Stimulated activated CD8-positive, alpha-beta memory T cell treated with anti-CD3 and anti-CD28 coated beads, Interleukin-2, amount 100 ng/mL, for 1 hour (primary cell): ENCODE measurements at places on chromosomes 7 and 10.

GRCh38 chr10:24652381-24652957, 71.2 kb downstream of the ARHGAP21 start:
- DNase-seq = no peak

- DNase-seq = no peak
Observed at GRCh38 chr7:128727239-128727638, 11.9 kb upstream of the CALU start.

GRCh38 chr7:8060241-8060640, 91.6 kb downstream of the GLCCI1 start:
- DNase-seq = no peak

GRCh38 chr7:150329331-150330120, 6.2 kb upstream of the ACTR3C start:
- DNase-seq = no peak

- DNase-seq = no peak
Observed at GRCh38 chr7:49860293-49860692, 86.9 kb downstream of the VWC2 start.

DNA sequence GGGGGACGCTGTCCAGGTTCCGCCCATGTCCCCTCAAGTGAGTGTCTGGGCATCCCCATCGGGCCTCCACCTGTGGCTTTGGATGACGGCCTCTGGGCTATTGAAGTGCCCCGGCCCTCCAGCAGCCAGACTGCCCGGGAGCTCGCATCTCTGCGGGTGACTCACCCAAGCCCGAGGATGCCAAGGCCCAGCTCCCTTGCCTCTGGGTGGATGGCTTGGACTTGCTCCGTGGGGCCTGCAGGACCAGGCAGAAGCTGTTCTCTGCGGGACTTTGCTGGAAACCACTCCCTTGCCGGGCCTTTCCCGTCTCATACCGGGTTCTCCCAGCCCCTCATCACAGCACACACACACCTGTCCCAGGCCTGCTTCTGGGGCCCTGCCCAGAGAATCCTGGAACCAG, 22.4 kb downstream of the DPYSL4 start:
- no peak for DNase-seq

GRCh38 chr7:120740348-120740747, 117.6 kb downstream of the TSPAN12 start:
- no peak for DNase-seq

- DNase-seq = no peak
Observed at GRCh38 chr10:62916141-62916603, 100.0 kb upstream of the EGR2 start.

GRCh38 chr10:132270721-132271457, 36.9 kb downstream of the STK32C start:
- DNase-seq = no peak

DNA sequence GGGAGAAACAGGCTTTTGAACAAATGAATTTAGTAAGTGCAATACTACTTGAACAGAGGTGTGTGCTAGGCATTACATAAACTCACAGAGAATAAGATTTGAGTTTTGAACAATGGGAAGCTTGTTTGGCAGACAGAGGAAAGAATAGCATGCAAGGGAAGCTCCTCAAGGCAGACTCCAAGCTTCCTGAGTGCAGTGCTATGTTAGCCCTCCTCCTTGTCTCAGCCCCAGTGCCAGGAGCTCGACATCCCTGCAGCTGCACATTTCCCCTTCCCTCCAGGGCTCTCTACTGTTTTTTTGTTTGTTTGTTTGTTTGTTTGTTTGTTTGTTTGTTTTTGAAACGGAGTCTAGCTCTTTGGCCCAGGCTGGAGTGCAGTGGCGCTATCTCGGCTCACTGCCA, 237.5 kb downstream of the IPMK start:
- DNase-seq = no peak

GRCh38 chr10:48306265-48306869, at the start of gene MAPK8:
TSS of gene MAPK8 (plus strand) at chr10:48306677. CDS start at chr10:48401661, 94,984 bp downstream.
- peak; percentile 86 for DNase-seq

DNA sequence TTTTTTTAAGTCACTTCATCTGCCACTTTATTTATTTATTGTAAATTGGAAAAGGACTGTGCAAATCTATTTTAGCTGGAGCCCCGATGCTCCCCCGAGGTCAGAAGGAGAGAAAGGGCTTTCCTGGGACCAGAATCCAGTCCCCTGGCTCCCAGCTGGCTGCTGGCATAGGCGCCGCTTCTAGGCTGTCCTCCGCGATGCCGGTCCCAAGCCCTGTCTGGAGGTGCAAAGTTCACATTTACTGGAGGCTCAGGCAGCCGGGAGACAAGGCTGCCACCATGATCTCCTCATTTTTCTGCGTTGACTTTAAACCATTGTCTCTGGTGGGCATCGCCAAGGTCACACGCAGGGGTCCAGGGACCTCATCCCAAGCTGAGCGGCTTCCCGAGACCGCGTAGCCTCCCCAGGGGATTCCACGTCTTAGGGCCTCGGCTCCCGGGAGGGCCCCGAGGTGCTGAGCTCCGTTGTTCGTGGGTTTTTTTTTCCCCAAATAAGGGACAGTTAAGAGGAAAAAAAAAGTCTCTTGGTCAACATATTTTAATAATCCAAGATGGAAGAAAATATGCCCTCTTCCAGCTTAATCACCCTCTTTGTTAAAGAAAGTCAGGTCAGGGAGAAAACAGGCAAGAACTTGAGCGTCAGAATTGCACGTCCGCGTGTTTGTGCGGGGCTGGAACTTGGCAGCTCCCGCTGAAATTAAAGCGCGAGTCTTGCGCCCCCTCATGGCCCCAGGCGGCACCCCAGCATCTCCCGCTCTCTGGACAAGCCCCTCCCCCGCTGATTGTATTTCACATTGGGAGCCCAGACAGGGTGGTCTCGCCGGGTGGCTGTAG, 11.9 kb downstream of the RGR start:
- no peak for DNase-seq

- no peak for DNase-seq
Observed at GRCh38 chr10:70672165-70673042, at the start of gene ADAMTS14. TSS of gene ADAMTS14 (plus strand) at chr10:70672506. CDS start at chr10:70672803, 297 bp downstream.

DNA sequence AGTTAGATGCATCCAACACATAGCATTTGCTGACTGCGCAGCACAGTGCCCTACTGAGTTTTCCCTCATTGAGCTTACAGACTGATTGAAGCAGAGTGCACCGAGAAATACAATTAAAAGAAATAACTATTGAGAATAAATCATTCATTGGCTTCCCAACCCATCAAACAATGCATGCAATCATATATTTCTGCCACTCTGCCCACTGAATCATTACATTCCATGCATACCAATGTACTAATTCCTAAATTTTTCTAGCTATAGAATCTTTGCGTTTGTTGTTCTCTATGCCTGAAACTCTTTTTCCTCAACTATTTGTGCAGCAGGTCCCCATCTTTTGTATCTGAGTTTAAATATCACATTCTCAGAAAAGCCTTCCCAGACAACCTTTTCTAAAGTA, 783.8 kb downstream of the SORCS1 start:
- no peak for DNase-seq

- no peak for DNase-seq
Observed at GRCh38 chr10:60346661-60347060, 43.0 kb downstream of the ANK3 start.

DNA sequence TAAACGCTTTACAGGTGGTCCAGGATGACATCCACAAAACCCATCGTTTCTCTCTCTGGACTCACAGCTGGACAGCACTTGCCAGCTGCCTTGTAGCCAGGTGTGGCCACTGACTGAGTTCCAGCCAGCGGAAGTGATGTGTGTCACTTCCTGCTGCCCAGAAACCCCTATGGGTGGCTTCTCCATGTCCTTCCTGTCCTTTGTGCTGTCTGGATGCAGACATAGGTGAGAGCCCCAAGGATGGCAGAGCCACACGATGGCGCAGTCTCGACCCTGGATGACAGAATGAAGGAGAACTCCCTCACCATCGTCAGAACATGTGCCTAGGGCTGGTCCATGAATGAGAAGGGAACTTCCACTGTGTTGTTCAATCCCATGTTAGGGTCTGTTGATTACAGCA, 22.1 kb downstream of the NMT2 start:
- no peak for DNase-seq

- no peak for DNase-seq
Observed at GRCh38 chr10:21297603-21298383, 227.7 kb downstream of the SKIDA1 start.

DNA sequence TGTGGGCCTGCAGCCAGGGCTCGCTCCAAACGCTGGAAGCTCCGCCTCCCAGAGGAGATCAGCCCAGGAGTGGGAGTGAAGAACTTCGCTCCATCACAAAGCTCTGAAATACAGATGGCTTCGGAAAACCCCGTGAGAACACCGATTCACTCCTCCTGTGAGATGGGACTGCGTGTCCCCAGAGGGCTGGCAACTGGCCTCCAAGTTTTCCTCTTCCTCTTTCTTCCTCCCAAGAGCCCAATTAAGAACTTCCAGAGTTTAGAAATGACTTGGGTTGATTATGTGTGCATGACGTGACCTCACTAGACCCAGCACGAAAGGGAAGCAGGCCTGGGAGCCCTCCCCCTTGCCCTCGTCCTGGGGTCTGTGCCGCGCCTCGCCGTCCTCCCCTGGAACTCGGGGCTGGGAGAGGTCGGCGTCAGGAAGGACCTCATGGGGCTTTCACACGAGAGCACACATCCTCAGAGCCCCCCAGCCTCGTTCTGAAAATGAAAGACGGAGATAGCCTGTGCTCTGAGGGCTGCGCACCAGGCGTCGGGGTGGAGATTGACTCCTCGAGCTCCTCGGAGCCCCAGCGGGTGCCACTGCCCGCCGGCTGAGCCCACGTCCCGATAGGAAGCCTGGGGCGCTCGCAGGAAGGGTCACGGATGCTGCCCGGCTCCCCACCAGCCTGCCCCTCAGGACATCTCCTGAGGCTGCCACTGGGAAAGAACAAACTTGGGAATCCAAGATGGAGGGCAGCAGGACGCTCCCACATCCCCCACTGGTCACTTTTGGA, 37.8 kb downstream of the PTPRN2 start:
- no peak for DNase-seq

DNA sequence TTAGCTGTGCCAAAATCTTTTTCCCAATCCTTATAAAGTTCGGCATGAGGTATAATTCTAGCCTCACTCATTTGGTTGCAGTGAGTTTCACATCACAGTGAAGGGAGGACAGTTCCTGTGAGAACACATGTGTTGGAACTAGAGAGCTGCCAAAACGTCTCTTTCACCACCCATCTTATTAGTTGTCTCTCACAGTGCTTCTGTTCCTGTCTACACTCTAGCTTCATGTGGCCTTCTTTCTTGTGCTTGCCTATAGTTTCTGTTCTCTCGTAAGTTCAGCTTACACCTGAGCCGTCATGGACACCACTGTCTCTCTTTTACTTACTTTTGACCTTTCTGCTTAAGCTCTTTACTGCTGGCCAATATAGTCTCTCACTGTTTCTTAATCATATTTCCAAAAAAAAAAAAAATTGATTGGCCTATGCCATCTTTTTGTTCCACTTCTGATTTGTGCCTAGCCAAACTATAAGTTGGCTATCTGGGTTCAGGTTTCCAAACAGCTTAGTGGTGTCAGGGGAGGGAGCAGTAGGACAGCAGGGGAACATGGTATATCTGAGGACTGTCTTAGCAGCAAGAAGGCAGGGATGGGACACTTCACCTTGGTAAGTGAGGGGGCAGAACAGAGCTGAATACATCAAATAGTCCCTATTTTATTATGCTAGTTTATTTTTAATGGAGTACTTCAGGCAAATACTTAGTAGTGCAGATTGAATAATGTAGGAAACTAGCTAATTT, 38.0 kb downstream of the ZNRF2 start:
- no peak for DNase-seq

DNA sequence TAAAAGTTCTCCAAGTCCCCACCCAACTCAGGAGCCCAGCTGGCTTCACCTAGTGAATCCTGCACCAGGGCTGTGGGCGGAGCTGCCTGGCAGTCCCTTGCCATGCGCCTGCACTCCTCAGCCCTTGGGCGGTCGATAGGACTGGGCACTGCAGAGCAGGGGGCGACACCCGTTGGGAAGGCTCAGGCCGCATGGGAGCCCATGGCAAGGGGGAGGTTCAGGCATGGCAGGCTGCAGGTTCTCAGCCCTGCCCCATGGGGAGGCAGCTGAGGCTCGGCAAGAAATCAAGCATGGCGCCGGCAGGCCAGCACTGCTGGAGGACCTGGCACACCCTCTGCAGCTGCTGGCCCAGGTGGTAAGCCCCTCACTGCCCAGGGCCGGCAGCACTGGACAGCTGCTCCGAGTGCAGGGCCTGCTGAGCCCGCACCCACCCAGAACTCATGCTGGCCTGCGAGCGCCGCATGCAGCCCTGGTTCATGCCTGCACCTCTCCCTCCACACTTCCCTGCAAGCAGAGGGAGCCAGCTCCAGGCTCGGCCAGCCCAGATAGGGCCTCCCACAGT, 149.9 kb downstream of the ANKRD30A start:
- no peak for DNase-seq

DNA sequence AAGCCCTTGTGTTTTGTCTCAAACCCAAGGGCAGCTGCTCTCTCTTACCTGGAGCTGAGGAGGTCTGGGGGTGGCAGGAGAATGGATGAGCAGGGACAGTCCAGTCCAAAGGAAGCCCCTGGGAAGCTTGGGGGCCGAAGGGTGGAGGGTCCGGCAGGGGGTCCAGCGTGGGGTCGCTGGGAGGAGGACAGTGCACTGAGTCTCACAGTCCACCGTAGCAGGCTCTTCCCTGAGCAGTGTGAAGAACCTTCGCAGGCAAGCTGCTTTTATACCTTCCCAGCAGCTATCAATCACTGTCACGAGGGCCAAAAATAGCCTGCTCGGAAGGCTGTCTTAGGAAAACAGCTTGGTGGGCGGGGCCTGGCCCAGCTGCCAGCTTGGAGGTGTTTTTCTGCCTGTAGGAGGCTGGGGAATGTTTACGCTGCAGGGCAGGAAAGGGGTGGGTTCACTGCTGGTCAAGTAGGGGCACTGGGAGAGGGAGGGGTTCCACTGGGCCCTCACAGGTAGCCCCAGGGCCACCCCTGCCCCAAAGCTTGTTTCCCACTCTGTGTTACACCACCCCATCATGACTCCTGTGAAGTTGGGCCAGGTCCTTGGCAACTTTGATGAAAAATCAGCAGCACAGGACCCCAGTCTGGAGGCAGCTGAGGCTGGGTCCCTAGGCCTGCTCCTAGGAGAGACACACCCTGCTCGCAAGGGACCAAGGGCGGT, at the start of gene DEPP1:
DEPP1 (minus strand) TSS at position 240 of the 711 bp plus-strand sequence. CDS start 779 bp downstream, outside the sequence.
- no peak for DNase-seq

GRCh38 chr7:17521437-17521836, 223.0 kb downstream of the AHR start:
- no peak for DNase-seq

GRCh38 chr10:78408671-78409472, 375.2 kb downstream of the RPS24 start:
- no peak for DNase-seq

DNA sequence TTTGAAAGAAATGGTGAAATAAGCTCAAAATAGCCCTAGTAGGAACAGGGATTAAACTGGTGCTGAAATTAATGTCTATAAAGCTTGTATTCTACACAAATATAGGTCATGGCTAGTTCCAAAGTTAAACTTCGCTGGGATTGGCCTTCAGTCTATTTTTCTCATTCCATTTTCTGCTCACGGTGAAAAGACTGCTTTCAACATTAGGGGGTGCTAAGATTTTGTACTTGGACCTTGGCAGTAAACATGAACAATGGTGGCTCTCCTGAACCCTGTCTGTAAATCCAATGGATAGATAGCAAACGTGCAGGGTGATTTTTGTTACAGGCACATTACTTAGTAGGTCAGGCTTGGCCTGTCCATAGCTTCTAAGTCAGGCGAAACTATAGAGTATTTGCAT, 36.0 kb upstream of the RSU1 start:
- no peak for DNase-seq
